ENCODE measurements at places on chromosomes 6 and 20. TPM values are rescaled to one million over a fixed set of nuclear protein-coding genes. Genes with fewer than 3 reads are reported as not detected.

The AVP gene
- not detected for total RNA-seq

The PERP gene
- total RNA-seq: 46.3 TPM

The ALDH8A1 gene
- 0.35 TPM for total RNA-seq

The EYA2 gene
- 0.30 TPM for total RNA-seq

- no peak for DNase-seq
These were observed 148.1 kb downstream of the SCML4 start for GRCh38 chr6:107676042-107676441.

GRCh38 chr6:150959166-150959565, 93.7 kb downstream of the MTHFD1L start:
- DNase-seq: no peak

DNA sequence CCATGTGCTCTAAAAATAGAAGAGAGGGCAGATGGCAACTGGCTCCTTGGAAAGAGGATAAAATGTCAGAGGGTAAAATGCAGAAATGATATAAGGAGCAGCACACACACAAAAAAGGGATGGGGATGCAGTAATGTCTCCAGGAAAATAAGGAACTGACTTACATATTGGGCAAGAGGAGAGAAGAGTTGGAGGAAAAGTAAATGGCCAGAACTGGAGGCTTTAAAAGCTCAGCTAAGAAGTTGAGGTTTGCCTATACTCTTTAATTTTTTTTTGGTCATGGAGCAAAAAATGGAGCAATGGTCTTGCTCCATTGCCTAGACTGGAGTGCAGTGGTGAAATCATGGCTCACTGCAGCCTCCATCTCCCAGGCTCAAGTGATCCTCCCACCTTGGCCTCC, 93.7 kb downstream of the SULF2 start:
- DNase-seq: no peak

- DNase-seq: peak; percentile 80
These were observed 567 bp upstream of the FNDC11 start for GRCh38 chr20:63553251-63553932.

DNA sequence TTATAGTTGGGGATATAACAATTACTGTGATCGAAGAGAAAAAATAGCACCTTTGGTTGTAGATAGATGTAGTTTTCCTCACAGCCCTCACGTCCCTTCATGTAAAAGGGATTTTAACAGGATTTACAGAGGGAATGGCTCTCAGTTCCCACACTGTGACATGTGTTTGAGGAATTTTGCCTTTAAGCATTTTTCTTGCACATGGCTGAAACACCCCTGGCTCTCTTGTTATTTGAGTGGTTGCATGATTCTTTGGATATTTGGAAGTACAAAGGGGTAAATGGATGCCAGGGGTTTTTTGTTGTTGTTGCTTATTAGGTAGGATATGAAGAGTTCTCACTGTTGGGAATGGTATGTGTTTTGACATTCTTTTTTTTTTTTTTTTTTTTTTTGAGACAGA, 48.2 kb downstream of the JAG1 start:
- no peak for DNase-seq

DNA sequence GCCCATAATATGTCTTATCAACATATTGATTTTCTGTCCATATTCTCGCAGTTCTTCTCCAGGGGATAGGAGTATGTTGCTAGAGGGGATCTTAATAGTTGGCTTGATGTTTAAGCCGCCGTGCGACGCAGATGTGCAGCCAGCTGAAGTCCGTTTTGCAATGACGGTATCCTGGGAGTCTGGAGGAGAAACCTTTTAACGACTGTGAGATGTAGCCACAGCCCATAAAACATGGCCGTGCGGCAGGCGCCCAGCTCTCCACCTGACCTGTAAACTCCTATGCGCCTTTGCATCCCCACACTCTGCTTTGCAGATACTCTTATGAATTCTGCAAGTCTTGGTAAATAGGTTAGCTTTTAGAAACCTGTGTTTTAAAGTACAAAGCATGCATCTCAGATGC, 36.9 kb downstream of the BMP6 start:
- DNase-seq: no peak

DNA sequence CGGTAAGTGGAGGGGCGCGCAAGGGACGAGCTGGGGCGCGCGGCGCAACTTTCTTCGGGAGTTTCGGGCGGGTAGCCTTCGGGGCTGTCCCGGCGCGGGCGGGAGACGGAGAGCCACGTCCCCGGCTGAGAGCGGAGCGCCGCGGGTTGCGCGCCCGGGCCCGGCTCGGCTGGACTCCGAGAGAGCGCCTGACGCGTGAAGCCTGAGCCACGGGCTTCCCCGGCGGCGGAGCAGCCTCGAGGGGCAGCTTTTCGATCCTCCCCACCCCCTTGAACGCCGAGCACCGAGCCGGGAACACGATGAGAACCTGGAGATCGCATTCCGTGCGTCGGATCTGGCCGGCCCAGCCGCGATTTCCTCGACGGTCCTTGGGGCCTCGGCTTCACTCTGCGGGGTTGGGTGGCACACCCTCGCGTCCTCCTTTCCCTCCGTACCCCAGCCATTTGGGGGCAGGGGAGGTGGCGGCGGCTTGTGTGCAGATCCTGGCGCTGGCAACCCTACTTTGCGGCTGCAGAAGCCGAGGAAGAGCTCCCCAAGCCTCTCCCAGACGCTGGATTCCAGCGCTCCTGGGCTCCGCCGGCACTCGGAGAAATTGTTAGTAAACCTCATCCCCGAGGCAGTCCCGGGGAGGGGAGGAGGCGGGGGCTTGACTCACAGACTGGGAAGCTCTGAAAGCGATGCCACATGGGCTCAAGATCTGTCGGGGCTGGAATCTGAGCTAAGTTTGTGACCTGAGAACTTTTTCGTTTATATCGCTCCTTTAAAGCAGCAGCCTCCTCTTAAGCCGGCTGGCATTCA, 572 bp downstream of the DSE start:
- DNase-seq: peak; percentile 89

GRCh38 chr20:21099751-21100577, 6.2 kb downstream of the LINC00237 start:
- no peak for DNase-seq

GRCh38 chr6:138593124-138593877, 94.0 kb upstream of the NHSL1 start:
- DNase-seq: peak; percentile 83

DNA sequence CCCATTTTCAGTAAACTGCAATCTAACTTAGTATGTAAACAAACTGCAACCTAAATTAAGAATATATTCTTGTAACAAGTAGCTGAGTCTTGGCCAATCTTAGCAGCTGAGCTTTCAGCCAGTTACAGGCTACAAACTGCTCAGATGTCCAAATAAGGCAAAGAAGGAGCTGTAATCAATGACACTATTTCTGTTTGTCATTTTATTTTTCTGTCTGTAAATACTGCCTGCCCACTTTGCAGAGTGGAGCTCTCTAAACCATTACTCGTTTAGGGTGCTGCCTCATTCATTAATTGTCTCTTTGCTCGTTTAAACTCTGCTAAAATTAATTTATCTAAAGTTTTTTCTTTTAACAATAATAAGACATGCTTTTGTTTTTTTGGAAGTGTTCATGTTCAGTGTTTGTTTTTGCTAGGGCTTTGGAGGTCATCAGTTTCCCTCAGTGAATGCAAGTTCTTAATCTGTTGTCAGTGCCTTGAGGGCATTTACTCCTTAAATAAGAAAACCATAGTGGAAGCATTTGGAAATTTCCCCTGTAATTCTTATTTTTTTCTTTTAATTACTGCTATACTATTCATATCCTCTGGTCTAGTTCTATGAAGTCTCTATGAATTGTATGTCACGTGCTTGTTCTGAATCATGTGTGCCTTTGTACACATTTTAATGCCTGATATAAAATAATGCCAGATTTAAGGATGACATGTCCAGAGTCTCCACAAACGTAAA, 3.6 kb upstream of the PRL start:
- DNase-seq: no peak

DNA sequence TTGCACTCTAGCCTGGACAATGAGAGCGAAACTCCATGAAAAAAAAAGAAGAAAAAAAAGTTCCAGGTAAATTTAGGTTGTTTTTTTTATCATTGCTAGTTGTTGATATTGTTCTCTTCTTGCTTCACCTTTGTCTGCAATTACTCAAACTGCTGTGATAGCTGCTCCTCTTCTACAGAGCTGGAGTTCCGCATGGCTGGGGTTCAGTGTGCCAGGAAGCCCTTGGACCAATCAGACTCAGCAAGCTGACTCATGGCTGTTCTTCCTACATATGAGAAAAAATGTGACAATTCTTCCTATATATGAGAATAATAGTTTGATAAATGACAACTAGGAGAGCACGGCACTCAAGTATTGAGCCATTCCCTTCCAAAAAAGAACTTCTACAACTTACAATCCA, 28.4 kb downstream of the DPPA5 start:
- no peak for DNase-seq

DNA sequence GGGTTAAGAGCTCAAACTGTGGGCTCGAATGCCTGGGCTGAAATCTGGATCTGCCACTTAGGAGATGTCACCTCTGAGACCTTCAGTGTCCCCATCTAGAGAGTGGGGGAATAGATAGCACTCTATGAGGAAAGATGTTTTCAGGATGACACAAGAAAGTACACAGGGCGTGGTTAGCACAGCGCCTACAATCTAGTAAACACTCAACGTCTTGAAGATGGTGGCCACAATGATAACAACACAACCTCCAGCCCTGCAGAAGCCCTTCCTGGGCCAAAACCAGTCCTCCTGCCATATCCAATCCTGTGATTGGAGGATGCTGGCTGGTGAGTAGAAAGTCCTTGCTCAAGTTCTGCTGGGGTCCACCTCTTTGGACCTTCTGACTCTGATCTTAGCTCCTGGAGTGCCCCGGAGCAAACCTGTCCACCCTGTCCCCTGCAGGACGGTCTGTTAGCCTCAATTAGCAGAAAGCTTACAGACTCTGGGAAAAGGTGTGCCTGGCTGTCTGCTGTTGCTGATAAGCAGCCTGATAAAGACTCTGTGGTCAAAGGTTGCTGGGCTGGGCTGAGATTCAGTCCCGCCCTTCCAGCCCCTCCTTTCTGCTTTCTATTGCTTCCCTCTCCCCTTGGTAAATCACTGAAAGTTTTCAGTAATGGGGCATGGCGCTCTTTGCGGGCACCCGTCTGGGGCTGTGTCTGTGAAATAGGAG, 8.2 kb downstream of the EDN3 start:
- DNase-seq: no peak

DNA sequence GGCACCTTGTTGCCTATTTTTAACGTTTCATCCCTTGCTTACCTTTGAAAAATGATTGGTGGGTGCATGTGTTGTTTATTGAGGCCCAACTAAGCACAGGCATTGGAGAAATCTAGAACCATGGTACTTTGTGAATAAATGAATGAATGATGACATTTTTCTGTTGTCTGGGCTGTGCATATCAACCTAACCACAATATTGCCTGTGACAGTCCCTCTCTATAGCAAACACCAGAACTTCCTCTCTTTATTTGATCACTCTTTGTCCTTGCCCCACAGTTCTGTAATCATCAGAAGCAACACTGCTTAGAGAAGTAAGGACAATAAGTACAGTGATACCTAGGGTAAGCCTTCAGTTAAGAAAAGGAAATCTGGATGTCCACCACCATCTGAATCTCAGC, 75.1 kb downstream of the TBC1D7 start:
- DNase-seq: no peak

DNA sequence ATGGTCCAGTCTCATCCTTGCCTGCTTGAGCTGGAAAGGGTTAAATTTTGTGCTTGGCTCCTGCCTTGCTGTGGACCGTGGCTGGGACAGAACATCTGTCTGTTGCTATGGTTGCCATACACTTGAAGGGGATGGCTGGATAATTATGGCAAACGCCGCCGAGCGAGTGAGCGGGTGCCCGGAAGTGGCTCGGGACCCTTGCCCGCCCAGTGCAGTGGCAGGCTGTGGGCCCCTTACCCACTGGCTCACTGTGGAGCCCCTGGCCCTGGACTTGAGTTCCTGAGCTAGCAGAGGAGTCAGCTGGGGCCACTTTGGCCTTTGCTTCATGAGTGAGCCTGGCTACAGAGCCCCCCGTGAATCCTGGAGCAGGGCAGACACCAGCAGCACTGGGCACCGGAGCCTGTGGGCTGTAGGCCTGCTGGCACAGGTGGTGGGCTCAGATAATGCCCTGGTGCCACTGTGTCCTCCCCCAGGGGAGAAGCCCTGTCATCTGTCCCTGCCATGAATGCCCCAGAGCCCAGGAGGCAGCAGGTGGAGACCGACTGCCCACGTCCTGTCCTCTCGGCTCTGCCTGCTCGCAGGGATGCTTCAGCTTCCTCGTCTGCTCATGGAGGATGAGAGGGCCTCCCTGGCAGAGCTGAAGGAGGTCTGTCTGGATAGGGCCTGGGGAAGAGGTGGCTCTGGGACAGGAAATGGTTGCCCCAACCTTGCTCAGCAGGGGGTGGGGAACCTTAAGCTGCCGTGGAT, 25.5 kb upstream of the NOL4L start:
- DNase-seq: no peak

DNA sequence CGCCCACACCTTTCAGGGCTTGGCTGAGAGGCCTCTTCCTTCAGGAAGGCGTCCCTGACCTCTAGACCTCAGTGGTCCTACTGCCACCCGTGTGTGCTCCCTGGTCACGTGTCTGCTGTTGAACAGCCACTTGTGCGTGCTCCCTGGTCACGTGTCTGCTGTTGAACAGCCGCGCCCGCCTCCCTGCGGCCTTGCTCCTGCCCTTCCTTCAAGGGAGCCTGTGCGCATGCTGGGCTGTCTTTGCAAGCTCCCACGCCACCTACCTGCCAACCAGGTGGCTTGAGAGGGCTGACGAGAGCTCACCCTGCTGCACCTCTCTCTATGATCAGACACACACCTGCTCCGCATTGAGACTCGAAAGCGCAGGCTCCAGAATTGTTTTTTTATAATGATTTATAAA, 179.3 kb downstream of the BMP7 start:
- DNase-seq: no peak
